ENCODE measurements at places on chromosomes 13 and 19.

DNA sequence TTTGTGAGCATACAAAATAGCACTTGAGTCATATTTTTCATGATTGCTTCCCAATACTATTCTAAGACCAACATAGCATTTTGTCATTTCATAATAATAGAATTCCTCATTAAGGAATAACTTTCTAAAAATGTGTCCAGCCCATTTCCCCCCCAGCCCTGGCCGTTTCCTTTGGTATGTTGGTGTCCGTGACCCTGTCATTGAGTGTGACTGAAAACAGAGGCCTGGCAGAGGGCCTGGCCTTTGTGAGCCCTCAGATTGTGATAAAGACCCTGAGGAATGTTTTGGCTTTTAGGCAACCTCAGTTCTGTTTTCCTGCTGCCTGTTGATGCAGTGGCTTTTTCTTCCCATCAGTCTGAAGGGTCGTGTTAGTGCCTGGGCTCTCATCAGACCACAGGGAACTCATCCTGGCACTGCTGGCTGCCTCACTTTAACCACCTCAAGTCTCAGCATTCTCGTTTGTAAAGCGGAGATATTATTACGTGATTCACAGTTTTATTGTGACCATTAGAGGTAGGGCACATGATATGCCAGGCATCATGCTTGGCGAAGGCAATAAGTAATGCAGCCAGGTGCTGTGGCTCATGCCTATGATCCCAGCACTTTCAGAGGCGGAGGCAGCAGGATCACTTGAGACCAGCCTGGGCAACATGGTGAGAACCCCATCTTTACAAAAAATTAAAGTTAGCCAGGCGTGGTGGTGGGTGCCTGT lies 13.8 kb downstream of the SPINT2 start:
- DNase-seq = no peak

DNA sequence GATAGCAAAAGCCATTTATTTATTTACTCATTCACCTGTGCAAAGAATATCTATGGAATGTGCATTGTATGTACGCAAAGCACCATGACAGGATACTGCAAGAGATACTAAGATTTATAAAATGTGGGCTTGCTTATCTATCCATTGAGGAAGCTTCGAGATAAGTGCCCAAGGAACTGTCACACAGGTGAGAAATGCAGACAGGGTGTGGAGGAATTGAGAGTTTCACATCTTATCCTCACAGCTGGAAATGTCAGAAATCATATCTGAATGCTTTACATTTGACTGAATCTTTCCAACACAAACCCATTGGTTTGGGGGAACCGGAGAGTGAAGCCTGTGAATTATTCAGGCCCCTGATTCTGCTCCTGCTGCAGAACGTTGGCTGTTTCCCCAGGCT lies 113.0 kb downstream of the SLC7A1 start:
- DNase-seq = no peak

DNA sequence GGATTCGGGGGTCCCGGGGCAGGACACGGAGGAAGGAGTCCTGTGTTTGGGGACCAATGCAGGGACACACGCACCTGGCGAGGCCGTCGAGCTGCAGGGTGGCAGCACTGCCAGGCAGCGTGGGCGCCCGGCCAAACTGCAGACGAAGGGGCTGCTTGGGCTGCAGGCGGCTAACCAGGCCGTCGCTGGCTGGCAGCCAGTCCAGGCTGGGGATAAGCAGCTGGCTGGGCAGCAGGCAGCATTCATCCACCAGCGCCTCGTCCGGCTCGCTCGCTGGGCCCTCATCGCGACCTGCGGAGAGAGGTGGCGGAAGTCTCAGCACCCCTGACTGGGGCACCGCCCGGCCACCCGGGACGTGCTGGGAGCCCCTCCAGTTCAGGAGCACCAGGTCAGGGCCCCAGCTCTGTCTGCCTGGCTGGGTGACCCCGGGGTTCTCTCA lies 11.5 kb downstream of the CFD start:
- no peak for DNase-seq

GRCh38 chr13:31477961-31478360 lies 261.4 kb upstream of the RXFP2 start:
- DNase-seq = no peak

- no peak for DNase-seq
These were observed 817.5 kb upstream of the SLC10A2 start for GRCh38 chr13:103883698-103884097.

DNA sequence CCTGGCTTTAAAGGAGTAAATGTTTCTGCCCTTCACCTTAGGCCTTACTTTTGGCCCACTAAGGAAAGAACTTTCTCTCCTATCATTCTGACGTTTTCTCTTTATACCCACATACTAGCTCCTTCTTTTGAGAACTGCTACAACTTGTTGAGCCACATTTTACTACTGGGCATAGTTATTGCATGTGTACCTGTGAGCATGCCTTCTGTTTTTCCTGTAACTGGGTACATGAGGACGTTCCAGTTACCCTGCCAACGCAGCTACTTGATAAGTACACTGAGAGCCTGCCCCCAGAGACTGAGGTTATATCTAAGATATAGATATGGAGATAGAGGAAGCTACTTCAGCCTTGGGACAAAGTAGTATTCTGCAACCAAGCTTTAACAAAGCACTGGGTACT lies 3.5 kb downstream of the CCDC169 start:
- DNase-seq = no peak

GRCh38 chr19:40257096-40257517 lies 28.0 kb downstream of the AKT2 start:
- no peak for DNase-seq

DNA sequence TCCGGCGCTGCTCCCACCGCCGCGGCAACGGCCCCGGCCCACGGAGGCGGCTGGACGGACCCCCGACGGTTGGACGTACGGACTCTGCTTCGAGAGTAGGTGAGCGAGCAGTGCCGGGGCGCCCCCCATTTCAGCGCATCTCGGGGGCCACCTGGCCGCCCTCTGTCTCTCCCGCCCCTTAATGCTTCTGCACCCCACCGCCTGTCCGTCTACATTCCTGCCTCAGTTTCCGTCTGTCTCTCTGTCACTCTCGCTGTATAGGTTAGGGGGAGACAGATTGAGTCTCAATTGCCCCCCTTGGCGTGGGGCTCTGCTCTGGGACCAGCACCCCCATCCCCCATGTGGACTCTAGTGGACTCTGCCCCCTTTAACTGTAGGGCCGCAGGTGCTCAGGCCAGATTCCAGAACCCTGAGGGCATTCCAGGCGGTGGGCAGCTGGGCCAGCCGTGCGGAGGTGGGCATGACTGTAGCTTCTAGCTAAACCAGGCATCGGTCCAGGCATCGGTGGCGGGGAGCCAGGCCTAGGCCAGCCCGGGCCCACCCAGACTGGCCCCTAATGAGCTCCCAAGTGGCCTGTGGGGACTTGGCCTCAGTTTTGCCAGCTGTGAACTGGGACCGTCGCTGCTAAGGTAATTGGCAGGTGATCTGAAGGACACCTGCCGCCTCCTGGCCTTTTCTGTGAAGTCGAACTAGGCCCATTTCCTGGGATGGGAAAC lies 373 bp downstream of the TNFAIP8L1 start:
- no peak for DNase-seq

- no peak for DNase-seq
These were observed 234.9 kb downstream of the PCDH9 start for GRCh38 chr13:66995203-66995611.

- DNase-seq = no peak
These were observed 19.7 kb upstream of the FARP1 start for GRCh38 chr13:98123176-98123575.

GRCh38 chr13:109422161-109422560 lies 364.2 kb downstream of the IRS2 start:
- DNase-seq = no peak

GRCh38 chr13:44141725-44142539 lies 231.7 kb upstream of the SERP2 start:
- peak; percentile 96 for DNase-seq

GRCh38 chr13:109500146-109500773 lies 286.1 kb downstream of the IRS2 start:
- no peak for DNase-seq

- DNase-seq = no peak
These were observed 627 bp downstream of the LIN7B start for GRCh38 chr19:49114630-49115363.

DNA sequence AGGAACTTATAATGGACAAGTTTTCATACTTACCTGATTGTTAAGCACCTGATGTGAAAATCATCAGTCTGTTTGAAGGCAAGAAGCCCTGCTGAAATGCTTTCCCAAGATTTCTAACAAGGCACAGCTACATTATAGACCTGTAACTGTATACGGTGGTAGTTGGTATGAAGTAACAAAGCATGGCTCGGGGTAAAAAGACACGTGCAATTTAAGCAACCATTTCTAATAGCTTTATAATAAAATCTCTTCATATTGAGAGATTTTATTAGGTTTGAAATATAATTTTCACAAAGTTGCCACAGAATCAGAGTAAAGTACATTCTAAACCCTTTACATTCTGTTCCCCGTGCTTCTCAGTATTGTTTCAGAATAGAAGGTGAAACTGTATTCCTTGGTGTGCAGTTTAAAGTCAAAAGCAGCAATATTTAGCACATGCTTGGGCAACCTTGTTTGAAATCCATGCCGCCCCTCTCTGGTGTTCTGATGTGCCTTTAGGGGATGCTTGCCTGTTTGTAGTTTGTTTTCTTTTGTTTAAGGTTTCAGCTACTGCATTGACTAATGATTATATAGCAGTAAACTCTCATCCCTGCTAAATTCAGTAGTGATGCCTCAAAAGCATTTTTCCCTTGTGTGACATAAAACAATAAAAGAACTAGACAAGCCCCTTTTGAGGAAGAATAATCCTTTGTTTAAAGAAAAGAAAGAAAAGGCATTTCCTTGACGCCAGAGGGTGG lies 125.2 kb upstream of the OBI1 start:
- no peak for DNase-seq

DNA sequence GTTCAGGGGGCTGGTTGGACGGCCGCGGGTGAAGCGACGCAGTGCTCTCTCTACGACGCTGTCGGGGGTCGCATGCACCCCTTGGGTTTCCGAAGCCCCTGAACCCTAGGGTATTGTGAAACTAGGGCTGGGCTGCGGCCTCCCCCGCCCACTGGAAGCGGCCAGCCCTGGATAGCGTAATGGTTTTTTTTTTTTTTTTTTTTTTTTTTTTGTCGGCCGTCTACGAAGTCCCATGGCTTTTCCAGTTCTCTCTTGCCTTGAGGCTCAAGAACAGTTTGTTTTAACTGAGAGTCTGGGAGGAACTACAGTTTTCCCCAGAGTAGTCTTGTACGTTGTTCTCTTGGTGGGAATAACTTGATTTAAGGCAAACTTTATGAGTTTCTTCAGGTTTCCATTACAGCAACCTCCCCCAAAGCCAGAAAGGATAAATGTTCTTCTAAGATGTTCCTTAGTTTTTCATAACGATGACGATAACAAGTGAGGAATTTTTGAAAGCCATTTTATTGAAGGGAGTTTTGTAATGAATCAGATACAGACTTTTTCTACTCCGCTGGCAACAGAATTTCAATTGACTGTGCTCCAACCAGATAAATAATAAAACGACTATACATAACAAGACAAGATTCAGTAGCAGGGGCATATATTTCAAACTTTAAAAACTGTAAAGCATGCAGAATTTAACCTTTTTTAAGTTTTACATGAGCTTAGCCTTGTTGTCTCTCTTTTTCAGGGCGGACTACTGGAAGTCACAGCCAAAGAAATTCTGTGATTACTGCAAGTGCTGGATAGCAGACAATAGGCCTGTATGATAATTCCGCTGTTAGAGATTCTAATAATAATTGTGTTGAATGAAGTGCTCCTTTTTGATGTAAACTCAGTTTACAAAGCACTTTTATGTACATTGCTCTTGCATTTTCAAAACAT lies 867 bp downstream of the WBP4 start:
- DNase-seq = peak; percentile 32

DNA sequence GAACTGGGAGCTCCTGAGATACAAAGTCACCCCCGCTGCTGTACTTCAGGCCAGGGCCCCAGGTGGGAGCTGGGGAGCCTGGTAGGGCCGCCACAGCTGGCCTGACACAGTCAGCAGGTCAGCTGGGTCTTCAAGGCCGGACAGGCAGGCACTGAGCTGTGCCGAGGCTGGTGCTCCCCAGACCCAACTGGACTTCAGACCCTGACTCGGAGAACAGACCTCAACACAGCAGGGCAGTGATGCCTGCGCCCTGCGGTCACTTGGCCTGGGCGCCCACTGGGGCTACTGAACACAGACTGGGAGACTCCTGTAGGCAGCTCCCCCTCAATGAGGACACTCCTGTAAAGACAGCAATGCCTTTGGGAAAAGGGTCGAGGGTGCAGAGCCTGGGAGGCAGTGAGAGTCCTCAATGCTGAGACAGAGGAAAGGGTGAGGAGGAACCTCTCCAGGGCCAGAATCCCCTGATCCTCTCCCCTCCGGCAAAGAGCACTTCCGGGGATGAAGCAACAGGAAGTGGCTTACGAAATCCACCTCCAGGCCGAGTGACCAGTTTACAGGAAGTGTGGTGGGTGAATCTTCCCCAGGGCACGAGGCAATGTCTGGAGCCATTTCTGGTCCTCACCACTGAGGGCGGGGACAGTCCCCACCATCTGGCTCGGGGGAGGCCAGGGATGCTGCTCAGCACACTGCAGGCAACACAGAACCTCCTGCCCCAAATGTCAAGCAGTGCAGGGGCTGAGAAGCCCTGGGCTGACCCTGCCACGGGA lies 40.8 kb upstream of the ISYNA1 start:
- peak; percentile 86 for DNase-seq

- peak; percentile 77 for DNase-seq
These were observed 7.9 kb upstream of the PEAK3 start for GRCh38 chr19:2289714-2290435.

- DNase-seq = no peak
These were observed 5.4 kb downstream of the TYK2 start for GRCh38 chr19:10374931-10375330.

DNA sequence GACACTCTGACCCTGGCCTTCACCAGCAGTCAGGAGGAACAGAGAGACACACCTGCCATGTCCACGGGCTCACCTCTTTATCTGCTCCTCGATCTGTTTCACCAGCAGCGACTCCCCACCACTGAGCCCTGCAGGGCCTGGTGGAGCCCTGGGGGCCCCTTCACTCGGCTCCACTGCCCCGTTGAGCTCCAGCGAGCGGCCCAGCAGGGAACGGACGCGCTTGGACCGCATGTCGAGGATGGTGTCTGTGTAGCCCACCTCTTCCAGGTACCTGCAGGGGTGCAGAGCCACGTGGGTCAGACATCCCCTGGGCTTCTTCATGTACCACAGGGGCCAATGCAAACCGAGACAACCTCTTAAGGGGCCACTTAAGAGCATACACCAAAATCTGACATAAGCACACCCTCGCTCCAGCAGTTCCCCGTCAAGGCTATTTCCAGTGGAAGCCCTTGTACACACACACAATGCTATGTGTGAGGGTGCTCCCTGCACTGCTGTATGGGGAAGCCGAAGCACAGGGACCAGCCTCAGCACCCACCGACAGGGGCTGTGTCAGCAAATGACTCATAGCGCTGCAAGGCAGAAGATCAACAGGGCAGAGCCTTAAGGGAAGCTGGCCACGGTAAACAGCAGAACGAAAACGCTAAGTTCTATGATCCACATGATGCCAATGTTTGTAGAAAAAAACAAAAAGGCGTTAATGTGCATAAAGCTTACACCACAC lies 12.7 kb upstream of the FKRP start:
- no peak for DNase-seq

DNA sequence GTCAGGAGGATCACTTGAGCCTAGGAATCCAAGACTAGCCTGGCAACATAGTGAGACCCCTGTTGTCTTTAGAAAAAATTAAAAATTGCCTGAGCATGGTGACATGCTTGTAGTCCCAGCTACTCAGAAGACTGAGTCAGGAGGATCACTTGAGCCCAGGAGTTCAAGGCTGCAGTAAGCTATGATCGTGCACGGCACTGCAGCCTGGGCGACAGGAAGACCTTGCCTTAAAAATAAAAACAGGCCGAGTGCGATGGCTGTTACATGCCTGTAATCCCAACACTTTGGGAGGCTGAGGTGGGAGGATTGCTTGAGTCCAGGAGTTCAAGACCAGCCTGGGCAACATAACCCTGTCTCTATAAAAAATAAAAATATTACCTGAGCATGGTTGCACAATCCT lies 5.4 kb downstream of the HNRNPUL1 start:
- DNase-seq = no peak

Data from GM12892 (cell line).